Astrocyte of the spinal cord (primary cell): ENCODE measurements at places on chromosomes 1 and 21.

- DNase-seq: no peak
These were observed 10.9 kb downstream of the TMEM53 start for GRCh38 chr1:44663417-44663816.

- no peak for DNase-seq
These were observed 18.3 kb upstream of the MAP10 start for GRCh38 chr1:232786845-232787455.

DNA sequence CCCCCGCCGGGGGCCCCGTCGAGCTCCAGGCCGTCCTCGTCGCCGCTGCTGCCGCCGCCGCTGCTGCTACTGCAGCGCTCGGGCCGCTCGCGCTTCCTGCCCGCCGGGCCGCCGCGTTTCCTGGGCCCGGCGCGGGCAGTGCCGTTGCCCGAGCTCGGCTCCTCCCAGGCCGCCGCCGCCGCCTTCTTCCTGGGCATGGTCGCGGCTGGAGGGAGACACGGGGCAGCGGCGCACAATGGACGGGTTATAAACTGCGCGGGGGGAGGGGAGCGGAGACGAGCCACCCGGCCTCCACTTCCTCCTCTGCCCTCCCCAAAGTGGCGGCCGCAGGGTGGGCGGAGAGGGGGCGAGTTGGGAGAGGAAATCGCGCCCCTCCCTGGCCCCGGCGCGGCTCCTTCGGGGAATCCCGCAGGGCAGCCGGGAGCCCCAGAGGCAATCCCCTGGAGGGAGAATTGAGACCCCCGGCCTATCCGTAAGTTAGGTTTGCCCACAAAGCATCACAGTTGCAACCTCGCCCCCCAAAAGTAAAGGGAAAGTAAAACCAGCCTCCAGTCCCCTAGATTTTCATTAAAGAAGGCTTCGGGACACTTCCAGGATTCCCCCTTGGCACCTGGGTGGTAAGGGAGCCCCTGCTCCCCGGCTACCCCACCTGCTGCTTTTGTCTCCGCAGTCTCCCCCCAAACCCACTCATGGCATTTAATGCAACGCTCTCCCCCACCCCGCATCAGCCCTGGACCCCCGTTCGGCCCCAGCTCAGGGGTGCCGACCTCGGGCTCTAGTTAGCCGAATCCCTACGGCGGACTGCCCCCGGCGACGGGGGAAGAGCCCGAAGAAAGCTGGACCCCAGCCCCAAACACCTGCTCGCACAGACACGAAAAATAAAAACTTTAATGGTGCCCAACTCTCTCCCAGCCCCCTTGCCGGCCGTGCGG, 893 bp downstream of the RCC2 start:
- peak; percentile 48 for DNase-seq

GRCh38 chr1:40795811-40796586, 12.4 kb downstream of the KCNQ4 start:
- no peak for DNase-seq

GRCh38 chr1:78911956-78912880, 94.3 kb downstream of the ADGRL4 start:
- no peak for DNase-seq

GRCh38 chr1:54653036-54653435, 11.4 kb downstream of the MROH7 start:
- no peak for DNase-seq

- DNase-seq: peak; percentile 96
These were observed 332.4 kb downstream of the CAMTA1 start for GRCh38 chr1:7117399-7118281.

DNA sequence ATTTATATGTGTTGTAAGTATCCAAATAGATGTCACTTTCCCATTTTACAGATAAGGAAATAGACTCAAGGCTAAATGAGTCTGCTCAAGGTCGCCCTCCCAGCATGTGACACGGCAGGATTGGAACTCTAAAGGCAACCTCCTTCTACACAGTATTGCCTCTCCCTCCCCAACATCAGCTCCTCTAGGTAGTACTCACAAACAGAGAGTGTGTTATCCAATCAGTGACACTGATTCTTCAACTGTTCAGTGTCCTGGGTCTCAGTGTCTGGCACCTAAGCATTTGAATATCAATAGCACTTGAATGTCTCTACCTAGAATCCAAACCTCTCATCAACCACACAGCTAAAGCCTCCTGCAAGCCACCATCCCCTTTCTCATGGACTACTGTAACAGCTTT, 87.1 kb downstream of the DAB1 start:
- DNase-seq: no peak

GRCh38 chr1:201928266-201928665, 18.1 kb downstream of the LMOD1 start:
- DNase-seq: no peak
